ENCODE measurements at places on chromosomes 5 and 9.

DNA sequence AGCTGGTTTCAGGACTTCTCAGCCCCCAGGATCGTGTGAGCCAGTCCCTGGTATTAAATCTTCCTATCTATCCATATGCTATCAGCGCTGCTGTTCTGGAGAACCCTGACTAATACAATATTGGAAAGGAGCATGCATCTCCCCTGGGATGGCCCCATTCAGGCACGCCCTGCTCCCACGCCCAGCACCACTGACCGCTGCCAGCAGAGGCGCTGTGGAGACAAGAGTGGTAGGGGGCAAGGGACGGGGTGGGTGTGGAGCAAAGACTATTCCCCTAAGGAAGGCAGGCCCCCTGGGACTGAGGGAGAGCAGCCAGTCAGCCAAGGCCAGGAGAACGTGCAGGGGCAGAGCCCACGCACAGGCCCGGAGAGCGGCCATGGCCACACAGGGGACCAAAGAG is 116.0 kb downstream of the VAV2 start:
- DNase-seq, result no peak

DNA sequence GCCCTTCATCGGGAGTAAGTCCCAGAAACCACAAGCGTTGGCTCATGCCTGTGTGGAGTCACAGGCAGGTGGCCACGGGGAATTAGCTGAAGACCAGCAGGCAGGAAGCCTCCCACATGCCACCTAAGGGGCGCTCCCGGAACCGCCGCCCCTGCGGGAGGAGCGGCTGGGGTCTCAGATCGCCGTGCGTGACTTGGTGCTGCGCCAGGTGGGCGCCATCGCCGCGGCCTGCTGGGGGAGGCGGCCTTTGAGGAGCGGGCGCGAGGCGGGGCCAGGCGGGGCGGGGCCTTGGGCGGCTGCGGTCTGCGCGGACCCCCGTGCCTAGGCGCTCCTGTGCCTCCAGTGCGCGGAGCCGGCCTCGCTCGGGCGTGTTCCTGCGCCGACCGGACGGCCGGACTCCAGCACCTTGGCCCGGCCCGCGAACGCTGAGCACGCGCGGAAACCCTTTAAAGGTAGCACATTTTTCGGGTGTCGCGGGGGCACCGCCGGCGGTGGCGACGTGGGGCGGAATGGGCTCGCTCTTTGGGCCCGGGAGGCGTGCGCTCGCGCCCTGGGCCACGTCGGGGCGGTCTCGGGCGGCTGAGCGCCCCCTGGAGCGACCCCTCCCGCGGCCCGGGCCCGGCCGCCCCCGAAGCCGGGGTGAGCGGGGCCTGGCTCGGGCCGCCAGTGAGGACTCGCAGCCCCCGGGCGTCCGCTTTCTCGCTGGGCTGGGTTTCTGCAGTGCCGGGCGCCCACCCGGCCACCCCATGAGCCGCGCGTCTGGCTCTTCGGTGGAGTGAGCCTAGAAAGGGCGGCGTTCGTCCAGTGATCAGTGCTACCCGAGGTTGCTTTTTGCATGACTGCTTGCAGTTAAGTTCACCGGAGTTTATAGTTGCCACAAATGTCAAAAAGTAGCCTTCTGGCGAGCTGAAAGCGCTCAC is 24.5 kb downstream of the LECT2 start:
- DNase-seq, result no peak

DNA sequence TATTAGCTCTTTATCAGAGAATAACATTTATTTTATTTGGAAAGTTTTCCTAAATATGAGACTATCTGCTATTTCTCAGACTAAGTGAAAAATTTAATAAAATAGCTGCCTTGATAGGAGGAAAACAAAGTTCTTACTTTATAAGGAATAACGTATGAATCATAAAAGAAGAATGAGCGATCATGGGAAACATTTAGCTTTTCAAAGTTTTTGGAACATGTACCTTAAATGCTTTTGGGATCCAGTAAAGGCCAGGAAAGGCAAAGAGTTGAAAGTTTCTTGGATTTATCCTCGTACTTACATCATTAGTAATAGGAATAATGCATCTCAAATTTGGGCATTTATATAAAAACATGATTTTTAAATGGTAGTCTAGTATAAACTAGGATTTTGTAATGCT is 19.4 kb downstream of the OGN start:
- DNase-seq, result no peak

DNA sequence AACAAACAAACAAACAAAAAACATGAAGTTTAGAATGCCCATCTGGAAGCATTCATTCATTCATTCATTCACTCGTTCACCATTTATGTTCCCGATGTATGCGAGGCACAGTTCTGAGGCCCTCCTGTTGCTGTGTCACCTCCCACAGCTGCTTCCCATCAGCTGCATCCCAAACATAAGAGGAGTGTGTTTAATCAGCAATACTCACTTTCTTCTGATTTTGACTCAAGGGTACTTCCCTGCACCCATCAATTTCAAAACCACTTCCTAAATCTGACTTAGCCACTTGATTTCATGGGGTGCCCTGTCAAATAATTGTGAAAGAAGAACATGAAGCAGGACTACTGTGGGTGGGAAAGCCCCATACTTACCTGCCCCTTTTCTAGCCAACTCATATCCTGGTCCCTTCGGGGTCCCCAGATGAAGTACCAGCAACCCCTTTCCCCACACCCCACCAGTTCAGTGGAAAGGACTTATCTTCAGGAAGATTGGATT is 128.0 kb upstream of the IL12B start:
- DNase-seq, result no peak

GRCh38 chr9:120925535-120926396 is 830 bp downstream of the TRAF1 start:
- peak; percentile 68 for DNase-seq

- no peak for DNase-seq
Measured at GRCh38 chr9:84978661-84979060, 309.1 kb downstream of the NTRK2 start.

GRCh38 chr5:18216016-18216415 is 581.8 kb downstream of the TAF11L14 start:
- DNase-seq, result no peak

DNA sequence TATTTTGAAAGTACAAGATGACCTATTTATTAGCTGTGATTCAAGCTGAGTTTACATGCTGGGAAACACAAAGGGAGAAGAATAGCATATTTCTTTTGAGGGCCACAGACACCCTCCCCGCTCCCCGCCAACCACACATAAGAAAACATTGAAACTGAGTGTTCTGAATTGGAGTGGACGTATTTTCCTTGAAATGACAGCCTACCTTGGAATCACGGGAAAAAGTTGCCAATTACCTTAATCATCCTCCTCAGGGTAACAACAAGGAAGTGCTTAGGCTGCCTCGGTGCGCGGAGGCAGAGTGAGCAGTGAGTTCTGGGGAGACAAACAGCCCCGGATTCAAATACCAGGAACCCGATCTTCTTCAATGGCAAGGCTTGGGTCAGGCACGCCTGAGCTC is 31.4 kb downstream of the CFAP77 start:
- no peak for DNase-seq

DNA sequence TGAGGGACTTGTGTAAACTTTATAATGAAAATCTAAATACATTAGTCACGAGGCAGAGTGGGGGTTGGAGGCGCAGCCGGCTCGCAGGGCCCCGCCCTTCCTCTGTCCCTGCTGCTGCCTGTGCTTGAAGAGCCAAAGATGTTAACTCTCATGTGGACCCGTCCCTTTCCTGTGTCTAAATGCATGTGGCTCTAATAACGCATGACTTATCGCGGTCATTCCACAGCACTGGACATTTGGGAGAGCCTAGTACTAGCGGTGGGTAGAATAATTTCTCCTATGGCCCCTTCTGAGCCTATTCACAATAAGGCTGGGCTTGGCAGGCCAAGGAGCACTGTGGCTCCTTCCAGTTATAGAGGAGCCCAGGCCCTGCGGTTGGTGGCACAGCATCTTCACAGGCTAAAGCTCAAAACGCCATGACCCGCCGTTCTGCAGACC is 82.3 kb upstream of the SIMC1 start:
- DNase-seq, result no peak

DNA sequence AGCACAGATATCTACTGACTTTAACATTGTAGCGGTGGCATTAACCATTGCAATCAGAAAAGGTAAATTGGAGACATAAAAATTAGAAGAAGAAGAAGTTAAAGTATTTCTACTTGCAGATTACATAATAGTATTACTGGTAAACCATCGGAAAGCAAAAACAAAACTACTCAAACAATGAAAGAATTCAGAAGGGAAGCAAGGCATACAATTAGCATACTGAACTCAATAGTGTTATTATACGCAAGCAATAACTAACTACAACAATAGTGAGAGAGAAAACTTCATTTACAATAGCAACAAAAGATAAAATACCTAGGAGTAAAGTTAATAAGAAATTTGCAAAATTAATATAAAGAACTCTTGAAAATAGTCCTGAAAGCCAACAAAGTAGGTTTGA is 6.6 kb upstream of the TEX53 start:
- DNase-seq, result no peak

- no peak for DNase-seq
Measured at GRCh38 chr5:33761139-33761538, 130.7 kb downstream of the ADAMTS12 start.

Measured in activated CD8-positive, alpha-beta memory T cell treated with anti-CD3 and anti-CD28 coated beads for 1 hour (primary cell).